Activated naive CD4-positive, alpha-beta T cell treated with anti-CD3 and anti-CD28 coated beads, Interleukin-2, amount 50 U/mL, for 16 hours (primary cell): ENCODE measurements at places on chromosomes 1 and 21.

GRCh38 chr1:60280256-60280655 lies 206.7 kb upstream of the C1orf87 start:
- DNase-seq, result no peak

DNA sequence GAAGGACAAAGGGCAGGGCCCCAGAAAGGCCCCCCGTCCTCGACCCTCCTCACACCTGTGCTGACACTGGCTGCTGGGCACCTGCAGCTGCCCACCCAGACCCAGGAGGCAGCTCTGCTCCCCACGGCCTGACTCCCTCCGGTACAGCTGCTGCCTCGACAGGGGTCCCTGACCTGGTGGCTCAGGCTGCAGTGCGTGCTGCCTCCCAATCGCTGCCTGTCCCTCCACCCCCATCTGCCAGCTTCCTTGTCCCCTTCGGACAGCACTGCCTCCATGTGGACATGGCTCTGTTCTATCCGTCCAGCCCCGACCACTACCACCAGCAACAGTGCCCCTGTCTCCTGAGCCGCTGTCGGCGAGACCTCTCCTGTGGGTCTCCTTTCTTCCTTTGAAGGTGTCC lies 4.1 kb downstream of the NOC2L start:
- no peak for DNase-seq

DNA sequence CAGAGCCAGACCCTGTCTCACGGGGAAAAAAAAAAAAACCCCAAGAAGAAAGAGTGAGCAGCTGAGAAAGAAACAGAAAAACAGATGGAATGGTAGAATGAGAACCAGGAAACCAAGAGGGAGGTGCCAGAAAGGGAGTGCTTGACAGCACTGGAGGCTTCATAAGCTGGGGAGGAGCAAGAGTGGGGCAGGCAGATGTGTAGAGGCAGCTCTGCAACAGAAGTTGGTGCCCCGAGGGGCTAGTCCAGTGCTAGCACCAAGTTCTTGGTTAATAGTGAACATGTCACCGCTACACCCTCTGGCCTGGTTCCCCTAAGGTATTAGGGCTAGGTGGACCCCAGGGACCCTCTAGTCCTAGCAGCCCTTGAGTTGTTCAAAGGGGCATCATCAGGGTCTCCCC lies 98.0 kb downstream of the TGFBR3 start:
- no peak for DNase-seq

GRCh38 chr1:154386643-154387352 lies 18.3 kb upstream of the IL6R start:
- DNase-seq, result peak; percentile 83

DNA sequence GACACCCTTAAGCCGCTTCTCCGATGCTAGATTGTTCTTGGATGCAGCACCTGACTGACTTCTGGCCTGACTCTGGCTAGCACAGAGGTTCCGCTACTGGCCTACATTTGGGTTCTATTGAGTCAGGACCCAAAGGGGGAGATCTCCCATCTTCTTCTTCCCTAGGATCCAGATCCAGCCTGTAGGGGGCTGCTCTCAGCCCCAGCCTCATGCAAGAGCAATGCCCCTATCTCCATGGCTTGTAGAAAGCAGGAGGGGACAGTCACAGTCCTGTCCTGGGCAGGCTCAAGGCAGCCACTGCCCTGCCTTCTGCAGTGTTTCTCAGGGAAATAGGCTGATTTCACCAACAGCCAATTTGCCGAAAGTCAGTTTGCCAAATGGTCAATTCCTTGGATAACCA lies 6.3 kb upstream of the ADAR start:
- no peak for DNase-seq

GRCh38 chr21:15199414-15200383 lies 134.9 kb upstream of the NRIP1 start:
- DNase-seq, result no peak

- DNase-seq, result no peak
These were observed 18.3 kb upstream of the CHI3L1 start for GRCh38 chr1:203204756-203205155.

DNA sequence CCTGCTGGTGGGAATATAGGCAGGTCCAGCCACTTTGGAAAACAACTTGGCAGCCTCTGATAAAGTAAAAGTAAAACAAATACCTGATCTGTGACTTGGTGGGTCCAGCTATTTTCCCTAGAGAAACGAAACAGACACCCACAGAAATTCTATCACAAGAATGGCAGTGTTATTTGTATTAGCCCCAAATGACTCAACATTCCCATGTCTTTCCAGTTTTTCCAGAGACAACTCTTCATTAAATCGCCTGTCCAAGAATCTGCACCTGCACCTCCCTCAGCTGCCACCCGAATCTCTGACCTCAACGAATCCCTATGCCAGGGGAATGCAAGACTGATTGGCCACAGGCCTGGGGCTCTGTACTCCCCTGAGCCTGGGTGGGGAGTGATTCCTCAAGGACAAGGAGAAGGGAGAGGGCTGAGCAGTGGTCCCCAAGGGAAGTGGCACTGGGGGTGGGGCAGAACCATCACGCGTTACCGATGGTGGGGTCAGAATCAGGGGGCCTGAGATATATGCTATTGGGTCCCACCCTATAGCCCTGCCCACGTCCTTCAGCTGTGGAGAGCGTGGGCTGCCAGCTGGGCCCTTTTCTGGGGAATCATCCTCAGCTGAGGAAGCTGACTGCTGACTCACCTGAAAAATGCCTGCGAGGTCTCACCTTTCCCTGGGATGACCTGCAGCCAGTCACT lies 553.0 kb downstream of the PTPRU start:
- DNase-seq, result no peak

- DNase-seq, result no peak
These were observed 49.7 kb downstream of the NMNAT2 start for GRCh38 chr1:183368213-183369108.

DNA sequence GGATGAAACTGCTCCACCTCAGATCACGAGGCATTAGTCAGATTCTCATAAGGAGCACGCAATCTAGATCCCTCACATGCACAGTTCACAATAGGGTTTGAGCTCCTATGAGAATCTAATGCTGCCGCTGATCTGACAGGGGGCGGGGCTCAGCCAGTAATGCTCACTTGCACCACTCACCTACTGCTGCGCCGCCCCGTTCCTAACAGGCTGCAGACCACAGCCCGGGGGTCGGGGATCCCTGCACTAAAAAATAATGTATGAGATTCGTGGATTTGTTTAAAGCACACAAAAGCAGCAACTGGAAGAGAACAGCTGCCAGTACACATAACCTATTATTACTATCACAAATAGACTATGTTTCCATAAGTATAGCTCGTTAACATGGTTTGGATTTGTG lies 72.9 kb downstream of the HLCS start:
- no peak for DNase-seq

DNA sequence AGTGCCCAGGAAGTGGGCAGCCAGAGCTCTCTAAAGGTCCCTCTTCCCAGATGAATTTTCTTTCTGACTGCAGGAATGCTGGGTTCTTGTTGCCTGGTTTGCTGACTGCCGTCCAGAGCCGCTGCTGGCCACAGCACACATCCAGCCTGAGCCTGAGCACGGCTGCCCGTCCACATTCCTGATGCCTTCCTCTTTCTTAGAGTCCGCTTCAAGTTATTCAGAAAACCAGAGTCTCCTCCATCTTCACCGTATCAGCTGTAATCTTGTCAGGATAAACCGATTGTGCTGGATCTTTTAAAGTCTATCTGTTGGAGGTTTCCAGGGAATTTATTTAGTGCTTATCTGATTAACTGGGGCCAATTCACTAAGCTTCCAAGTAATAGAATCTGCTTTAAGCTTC lies 84.8 kb upstream of the BCAR3 start:
- DNase-seq, result no peak

DNA sequence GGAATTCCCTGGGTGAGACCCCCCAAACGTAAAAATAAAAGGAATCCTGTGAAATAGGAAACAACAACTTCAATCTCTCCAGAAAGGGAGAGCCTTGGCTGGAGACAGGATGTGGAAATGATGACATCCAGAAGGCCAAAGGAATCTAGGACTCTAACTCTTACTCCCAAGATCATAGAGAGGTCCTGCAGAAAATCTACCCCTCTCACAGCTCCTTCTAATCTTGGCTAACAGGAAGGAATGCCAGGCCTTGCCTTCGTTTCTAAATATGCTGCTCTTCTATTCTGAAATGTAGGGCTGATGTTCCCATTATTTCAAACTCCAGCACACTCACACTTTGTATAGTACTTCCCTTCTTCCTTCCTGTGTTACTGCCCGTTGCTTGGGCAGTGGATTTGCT lies 40.7 kb downstream of the ARHGEF11 start:
- no peak for DNase-seq

DNA sequence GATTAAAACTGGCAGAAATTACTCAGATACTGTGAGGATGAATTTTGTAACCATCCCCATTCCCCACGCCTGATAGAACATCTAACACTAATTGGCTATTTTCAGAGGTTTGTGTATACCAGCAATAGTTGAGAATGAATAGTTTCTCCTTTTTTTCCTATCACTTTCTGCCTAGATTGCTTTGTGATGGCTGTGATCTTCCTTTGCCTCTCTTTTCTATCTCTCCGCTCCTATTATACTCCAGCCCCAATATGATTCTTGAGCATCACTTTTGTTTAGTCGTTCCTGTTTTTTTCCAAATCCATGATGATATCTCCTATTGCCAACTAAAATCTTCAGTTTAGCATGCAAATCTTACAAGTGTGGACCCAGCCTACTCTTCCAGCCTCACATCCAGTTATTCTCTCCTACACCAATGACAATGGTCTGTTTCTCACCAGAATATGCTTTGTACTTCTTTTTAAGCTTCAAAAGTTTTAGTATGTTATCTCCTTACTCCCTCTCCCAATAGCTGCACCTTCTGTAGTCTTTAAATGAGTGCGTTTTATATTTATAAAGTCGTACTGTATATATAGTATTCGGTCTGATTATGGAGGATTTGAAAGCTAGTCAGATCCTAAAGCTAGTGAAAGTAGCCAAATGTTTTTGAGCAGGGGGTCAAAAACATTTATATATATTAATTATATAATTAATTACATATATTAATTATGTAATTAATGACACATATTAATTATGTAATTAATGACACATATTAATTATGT lies 25.2 kb downstream of the MAGI3 start:
- no peak for DNase-seq

- DNase-seq, result no peak
These were observed 241.6 kb downstream of the PTPRC start for GRCh38 chr1:198880397-198880796.

GRCh38 chr1:182877842-182878241 lies 38.7 kb downstream of the DHX9 start:
- DNase-seq, result no peak

GRCh38 chr1:53651356-53651755 lies 87.6 kb downstream of the GLIS1 start:
- no peak for DNase-seq
